ENCODE measurements at places on chromosomes 11 and 22.

- DNase-seq = peak; percentile 86
- H3K27me3 ChIP-seq = no peaks in the 10 kb centered on the region
- H3K4me3 ChIP-seq = no peak overlapping the region
- no peak overlapping the region for H3K27ac ChIP-seq
Measured at GRCh38 chr11:12331239-12331874, 46.0 kb upstream of the PARVA start.

- no peaks in the 10 kb centered on the region for H3K4me1 ChIP-seq
- no peaks in the 10 kb centered on the region for H3K27me3 ChIP-seq
- H3K4me3 ChIP-seq = no peak overlapping the region
- DNase-seq = peak; percentile 2
Measured at GRCh38 chr22:21443735-21444421, 23.3 kb upstream of the TMEM191C start.

DNA sequence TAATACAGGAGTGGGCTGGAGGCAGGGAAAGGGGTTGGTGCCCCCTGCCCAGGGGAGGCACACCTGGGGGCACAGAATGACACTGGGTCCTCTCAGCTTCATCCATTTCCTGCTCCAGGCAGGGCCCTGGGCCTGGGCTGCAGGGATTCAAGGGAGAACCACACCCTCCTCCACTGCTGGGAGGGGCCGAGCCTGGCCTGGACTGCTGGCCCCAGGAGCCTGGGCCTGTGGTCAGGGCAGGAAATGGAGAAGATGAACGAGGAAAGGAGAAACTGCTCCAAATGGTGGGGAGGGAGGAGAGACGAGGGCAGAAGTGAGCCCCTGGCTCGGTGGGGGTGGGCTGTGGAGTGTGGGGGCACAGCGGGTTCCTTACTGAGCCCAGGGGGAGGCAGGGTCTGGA, 38.1 kb upstream of the KCNQ1OT1 start:
- H3K27ac ChIP-seq = no peak overlapping the region
- no peak overlapping the region for H3K4me3 ChIP-seq
- no peaks in the 10 kb centered on the region for H3K27me3 ChIP-seq
- DNase-seq = no peak

GRCh38 chr22:49426098-49426497, 401.6 kb downstream of the BRD1 start:
- no peaks in the 10 kb centered on the region for H3K4me1 ChIP-seq
- H3K27ac ChIP-seq = no peak overlapping the region
- no peak overlapping the region for H3K4me3 ChIP-seq
- no peak for DNase-seq

- H3K4me1 ChIP-seq = peaks cover 12% of the 10 kb centered on the region
- H3K27me3 ChIP-seq = no peaks in the 10 kb centered on the region
- no peaks in the 10 kb centered on the region for H3K36me3 ChIP-seq
Measured at GRCh38 chr22:27825174-27825573, 23.6 kb upstream of the MN1 start.

DNA sequence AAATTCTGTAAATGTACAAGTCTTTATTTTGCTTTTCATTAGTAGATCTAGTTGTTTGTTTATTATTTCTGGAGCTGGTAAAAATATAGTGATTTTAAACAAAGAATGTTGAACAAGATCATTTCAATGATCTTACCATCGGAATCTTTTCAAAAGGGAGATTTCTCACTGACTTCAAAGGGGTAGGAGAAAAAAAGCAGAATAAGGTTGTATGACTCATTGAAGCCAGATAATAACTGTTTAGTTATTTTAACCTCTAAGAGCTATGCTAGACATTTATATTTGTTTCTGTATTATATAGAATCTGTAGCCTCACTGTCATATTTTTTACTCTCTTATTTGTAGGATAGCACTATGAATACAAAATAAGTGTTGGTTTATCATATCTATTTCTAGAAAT, 8.1 kb upstream of the PDE3B start:
- H3K4me3 ChIP-seq = no peak overlapping the region
- H3K27ac ChIP-seq = no peak overlapping the region
- no peaks in the 10 kb centered on the region for H3K36me3 ChIP-seq
- no peak for DNase-seq
- peaks cover 9% of the 10 kb centered on the region for H3K27me3 ChIP-seq

DNA sequence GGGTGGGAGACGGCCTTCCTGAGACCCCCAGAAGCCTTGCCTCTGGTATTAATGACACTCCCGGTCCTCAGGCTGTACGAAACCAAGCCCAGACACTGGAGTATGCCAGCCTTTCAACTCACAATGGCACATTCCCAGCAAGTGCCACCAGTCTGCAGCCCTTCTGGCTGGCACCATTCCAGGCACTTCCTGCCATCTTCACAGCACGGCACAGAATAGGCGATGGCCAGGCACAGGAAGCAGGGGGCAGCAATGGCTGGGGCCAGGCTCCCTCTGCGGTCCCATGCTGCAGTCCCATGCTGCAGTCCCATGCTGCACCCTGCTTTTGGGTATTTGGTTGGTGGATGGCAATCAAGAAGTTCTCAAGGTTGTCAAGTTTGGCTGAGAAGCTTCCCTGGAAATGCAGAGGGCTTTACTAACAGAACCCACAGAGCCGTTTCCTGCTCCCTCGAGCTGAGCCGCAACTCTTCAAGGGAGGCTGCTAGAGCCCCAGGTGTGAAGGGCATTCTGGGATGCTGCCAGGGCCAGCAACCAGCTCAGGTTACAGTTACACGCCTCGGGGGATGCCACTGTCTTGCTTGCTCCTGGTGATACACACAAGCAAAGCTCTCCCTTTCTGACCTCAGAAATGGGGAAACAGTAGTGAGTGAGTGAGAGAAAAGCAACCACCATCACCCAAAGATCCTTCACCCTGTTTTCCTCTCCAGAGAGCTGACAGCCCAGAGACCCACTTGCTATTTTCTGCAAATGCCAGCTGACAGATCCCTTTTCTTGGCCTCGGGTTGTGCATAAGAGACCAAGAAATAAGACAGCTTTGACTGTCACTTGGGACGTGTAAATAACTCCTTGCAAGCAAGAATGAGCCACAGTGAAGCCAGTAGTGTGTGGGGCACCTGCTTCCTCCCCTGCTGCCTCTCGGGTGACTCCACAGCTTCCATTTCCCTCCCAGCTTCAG, 23.9 kb downstream of the LRFN4 start:
- H3K4me1 ChIP-seq = no peaks in the 10 kb centered on the region
- no peak overlapping the region for H3K27ac ChIP-seq
- no peaks in the 10 kb centered on the region for H3K27me3 ChIP-seq
- no peak overlapping the region for H3K4me3 ChIP-seq
- DNase-seq = no peak

- peak; percentile 91 for DNase-seq
- H3K27me3 ChIP-seq = no peaks in the 10 kb centered on the region
- H3K4me3 ChIP-seq = peak overlapping the region; percentile 48
- peaks cover 38% of the 10 kb centered on the region for H3K4me1 ChIP-seq
- peaks cover 5% of the 10 kb centered on the region for H3K36me3 ChIP-seq
- H3K27ac ChIP-seq = peak overlapping the region; percentile 76
Measured at GRCh38 chr22:35350539-35351503, 30.1 kb upstream of the HMOX1 start.

DNA sequence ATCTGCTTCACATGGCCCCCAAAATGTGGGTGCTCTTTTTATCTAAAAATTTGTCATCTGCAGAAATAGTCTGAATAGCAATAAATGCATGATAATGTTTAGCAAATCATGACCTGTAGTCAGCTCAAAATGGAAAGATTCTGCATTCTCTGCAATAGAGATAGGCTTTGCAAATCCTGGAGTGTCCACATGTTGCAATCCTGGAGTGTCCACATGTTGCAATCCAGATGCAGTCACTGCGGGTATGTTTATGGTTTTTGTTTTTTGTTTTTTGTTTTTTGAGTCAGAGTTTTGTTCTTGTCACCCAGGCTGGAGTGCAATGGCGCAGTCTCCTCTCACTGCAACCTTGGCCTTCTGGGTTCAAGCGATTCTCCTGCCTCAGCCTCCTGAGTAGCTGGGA, 20.2 kb upstream of the LRRC32 start:
- H3K4me3 ChIP-seq = no peak overlapping the region
- H3K4me1 ChIP-seq = no peaks in the 10 kb centered on the region
- DNase-seq = no peak
- H3K36me3 ChIP-seq = no peaks in the 10 kb centered on the region
- no peaks in the 10 kb centered on the region for H3K27me3 ChIP-seq

- no peak overlapping the region for H3K4me3 ChIP-seq
- H3K4me1 ChIP-seq = no peaks in the 10 kb centered on the region
- peaks cover 4% of the 10 kb centered on the region for H3K27me3 ChIP-seq
- H3K27ac ChIP-seq = no peak overlapping the region
- no peak for DNase-seq
- H3K36me3 ChIP-seq = no peaks in the 10 kb centered on the region
Measured at GRCh38 chr11:77191823-77192495, 63.9 kb downstream of the MYO7A start.

DNA sequence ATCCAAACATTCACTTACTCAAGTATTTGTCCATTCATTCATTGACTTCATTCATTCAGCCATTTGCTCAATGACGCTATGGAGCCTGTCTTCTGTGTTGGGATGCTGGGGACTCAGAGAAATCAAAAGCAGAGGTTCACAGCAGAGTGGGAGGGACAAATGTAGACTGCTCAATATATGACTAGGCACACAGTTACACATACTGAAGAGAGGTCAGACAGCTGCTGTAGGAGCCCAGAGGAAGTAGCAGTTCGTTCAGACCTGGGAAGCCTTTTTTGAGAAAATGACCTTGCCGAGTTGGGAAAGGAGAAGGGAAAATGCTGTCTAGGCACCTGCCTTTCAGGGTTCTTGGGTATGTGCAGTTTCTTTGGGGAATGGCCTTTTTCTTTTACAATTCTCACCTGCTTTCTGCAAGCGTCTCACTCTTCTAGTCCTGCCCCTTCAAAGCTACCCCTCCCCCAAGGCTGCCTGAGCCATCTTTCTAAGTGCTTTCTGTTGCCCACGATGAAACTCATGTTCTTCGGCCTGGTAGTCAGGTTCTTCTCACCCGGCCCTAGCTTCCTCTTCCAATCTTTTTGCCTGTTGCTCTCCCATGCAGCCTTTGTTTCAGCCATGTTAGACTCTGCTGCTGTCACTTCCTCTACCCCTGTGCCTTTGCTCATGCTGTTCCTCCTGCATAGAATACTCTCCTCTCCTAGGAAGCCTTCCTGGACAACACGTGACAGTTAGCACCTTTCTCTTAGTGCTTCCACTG, 4.2 kb upstream of the UVRAG start:
- peaks cover 8% of the 10 kb centered on the region for H3K4me1 ChIP-seq
- no peaks in the 10 kb centered on the region for H3K36me3 ChIP-seq
- H3K27ac ChIP-seq = no peak overlapping the region
- no peak for DNase-seq
- no peak overlapping the region for H3K4me3 ChIP-seq

DNA sequence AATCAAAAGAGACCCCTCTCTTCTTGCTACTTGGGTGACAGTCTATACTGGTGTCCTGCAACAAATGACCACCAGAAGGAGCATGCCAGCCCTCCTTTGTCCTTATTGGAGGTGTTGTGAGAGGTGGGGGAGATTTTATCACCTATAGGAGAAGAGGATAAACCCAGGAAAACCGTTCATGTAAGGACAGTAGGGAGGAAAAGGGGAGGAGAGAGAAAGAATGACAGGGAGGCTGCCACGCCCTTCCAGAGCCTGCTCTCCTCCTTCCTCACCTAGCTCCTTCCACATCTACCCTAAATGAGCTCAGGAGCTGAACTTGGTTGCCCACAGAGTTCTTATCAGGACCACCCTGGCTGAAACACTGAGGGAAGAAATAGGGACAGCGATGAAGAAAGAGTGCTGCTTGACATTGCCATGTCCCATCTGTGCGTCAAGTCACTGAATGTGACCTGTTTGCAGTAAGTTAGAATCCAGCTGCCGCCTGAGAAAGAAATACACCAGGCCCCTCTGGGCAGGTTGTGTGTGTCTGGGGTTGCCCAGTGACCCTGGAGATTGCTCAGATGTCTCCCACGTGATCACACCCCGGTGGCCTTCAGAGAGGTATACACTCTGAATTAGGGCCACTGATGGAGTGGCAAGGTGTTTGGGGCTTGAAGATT, 40.4 kb upstream of the ETS1 start:
- no peak overlapping the region for H3K27ac ChIP-seq
- H3K36me3 ChIP-seq = no peaks in the 10 kb centered on the region
- DNase-seq = no peak
- H3K4me1 ChIP-seq = no peaks in the 10 kb centered on the region
- no peak overlapping the region for H3K4me3 ChIP-seq

DNA sequence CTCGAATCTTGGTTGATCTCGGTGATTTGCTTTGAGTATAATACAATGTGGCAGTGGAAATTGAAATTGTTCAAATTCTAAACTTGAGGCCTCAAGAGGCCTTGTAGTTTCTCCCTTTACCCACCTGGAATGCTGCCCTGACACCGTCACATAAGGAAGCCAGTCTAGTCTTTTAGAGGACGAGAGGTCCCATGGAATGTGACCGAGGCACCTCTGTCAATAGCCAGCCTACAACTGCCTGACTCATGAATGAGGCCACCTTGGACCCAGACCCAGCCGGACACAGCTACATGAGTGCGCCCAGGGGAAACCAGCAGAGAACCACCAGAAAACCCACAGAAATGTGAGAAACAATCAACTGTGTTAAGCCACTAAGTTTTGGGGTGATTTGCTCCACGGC, 52.5 kb downstream of the RPL27A start:
- H3K4me3 ChIP-seq = no peak overlapping the region
- H3K4me1 ChIP-seq = peaks cover 44% of the 10 kb centered on the region
- no peak for DNase-seq
- no peak overlapping the region for H3K27ac ChIP-seq
- H3K36me3 ChIP-seq = peaks cover 6% of the 10 kb centered on the region
- H3K27me3 ChIP-seq = no peaks in the 10 kb centered on the region

DNA sequence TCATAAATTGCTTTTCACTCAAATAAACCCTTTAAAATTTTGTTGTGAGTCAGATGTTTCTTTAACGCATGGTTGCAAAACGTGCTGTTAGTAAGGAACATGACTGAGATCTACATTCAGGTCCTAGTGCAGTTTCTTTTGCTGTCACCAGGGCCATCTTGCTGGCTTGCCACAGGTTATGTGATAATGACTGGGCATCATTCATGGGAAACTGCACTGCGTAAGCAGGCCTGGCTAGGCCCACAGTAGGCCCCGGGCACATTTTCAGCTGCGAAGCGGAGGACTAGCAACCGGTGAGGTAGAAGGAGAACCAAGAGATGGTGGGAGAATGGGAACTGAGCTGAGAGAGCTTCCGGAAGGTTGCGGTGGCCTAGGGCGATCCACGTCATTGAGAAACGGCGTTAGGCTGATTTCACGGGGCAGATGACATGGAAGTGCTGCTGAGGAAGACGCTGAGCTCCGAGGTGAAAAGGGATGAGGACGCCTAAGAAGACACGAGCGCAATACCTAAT, 3.2 kb upstream of the KLHDC7B start:
- H3K4me3 ChIP-seq = no peak overlapping the region
- H3K4me1 ChIP-seq = peaks cover 14% of the 10 kb centered on the region
- no peak for DNase-seq
- H3K27me3 ChIP-seq = no peaks in the 10 kb centered on the region

GRCh38 chr11:121241343-121242211, 51.0 kb upstream of the SC5D start:
- H3K4me3 ChIP-seq = no peak overlapping the region
- H3K27ac ChIP-seq = no peak overlapping the region
- no peak for DNase-seq
- H3K27me3 ChIP-seq = peaks cover 10% of the 10 kb centered on the region
- H3K36me3 ChIP-seq = no peaks in the 10 kb centered on the region
